Activated CD8-positive, alpha-beta memory T cell treated with anti-CD3 and anti-CD28 coated beads for 48 hours (primary cell): ENCODE measurements at places on chromosomes 12 and 14.

DNA sequence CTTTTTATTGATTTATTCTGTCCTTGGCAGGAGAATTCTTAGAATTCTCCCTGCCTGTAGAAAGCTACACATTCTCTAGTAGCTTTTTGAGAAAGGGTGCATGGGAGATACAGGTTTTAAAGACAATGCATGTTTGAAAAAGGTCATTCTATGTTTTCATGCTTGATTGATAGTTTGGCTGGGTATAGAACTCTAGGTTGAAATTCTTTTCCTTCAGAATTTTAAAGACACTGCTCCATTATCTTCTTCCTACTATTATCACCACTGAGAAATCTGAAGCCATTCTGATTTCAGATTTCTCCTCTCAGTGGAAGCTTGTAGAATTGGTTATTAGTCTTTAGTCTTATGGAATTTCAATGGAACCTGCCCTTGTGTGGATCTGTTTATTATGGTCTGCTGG lies 14.0 kb downstream of the ATF7IP start:
- no peak for DNase-seq

DNA sequence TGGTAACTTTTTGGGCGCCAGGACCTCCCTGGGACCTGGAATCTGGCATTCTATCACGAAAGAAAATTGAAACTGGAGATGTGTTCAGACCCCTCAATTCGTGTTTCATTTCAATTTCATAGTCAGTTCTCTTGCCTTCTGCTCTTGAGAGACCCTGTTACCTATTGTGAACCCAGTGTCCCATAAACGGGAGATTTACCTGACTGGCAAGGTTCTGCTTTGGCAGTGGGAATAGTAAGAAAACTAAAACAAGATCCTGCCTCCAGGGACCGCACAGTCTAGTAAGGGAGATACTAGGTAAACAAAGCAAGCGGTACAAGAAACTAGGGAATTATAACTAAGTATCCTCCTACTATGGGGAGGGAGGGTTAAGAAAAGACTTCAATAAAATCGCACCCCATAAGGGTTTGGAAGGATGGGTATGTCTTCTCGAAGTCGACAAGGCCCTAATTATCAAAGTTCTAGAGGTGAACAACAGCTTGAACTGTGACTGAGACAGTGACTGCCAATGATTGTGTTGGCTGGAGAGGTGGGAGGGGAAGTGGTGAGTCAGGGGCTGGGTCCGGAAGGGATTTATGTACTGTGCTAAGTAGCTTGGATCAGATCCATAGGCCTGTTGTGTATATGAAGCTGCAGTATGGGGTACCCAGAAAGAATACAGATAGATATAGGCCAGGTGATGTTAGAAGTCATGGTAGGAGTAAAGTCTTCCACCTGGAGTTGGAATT lies 754 bp downstream of the ACSS3 start:
- DNase-seq = no peak

- DNase-seq = no peak
These were observed 506.4 kb downstream of the MED13L start for GRCh38 chr12:115771065-115771464.

GRCh38 chr12:104006929-104007328 lies 41.3 kb downstream of the TDG start:
- no peak for DNase-seq

DNA sequence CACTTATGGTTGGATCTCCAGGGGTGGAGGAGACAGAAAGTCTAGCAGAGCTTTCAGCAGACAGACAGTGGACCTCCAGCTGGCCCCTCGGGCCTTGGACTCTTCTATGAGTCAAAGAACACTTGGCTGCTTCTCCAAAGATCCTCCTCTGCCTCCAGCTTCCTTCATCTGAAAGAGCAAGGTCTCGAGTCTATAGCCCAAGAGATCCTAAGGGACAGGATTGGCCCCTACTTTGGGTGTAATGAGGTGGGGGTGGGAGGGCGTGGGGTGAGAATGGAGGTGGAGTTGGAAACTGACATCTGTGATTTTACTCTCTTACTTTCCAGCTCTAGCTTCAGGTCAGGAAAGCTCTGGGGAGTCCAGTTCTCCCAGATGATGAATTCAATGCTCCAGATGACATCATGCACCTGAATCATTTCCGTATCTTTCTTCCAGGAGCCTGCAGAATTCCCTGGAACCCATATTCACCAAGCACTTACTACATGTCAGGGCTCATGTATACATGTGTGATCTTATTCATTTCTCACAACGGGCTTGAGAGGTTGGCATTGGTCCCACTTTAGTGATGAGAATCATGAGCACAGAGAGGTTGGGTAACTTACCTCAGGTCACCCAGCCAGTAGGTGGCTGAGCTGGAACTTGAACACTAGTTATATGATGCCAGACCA lies 10.2 kb upstream of the PGF start:
- DNase-seq = no peak

- no peak for DNase-seq
These were observed 132.9 kb downstream of the TMEM117 start for GRCh38 chr12:43968736-43969135.

- DNase-seq = no peak
These were observed 30.7 kb upstream of the DLK1 start for GRCh38 chr14:100696008-100696407.

GRCh38 chr12:112121780-112122565 lies 3.4 kb upstream of the TRAFD1 start:
- no peak for DNase-seq

DNA sequence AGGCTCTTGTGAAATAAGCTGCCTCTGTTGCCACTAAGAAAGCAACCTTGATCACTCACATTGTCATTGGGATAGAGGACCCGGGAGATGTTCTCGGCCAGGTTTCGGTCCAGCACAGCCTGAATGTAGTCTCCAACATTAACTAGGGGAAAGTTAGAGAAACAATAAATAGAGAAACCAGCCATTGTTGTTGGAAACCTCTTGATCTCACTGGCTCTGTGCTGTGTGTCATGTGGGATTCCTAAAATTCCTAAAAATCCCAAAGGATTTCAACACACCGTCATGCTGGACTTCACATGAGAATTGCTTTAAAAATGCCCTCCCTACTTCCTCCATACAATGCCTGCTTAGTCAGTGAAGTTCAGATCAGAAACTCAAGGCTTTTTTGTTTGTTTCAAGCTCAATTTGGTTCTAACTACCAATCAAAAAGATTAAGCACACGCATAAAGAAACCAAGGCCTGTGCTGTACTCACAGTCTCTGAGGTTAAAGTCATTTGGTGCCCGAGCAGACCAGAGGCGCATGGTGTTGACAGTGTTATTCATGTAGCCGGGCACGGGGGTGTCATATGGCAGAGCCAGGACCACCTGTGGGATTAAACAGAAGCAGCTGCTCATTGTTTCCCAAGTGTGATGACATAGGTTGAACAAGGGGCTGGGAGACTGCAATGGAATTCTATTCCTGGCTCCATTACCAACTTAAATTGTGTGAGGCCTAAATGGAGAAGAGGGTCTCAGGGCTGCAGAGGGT lies 23.6 kb downstream of the PYGL start:
- DNase-seq = no peak
